Smooth muscle cell of the pulmonary artery (primary cell): ENCODE measurements at places on chromosomes 12 and 14. TPM values are rescaled to one million over a fixed set of nuclear protein-coding genes. Genes with fewer than 3 reads are reported as not detected.

PLEKHH1 gene
- 0.20 and 0.36 TPM in 2 replicates for total RNA-seq

NXPH4 gene
- 28.2 and 49.1 TPM in 2 replicates for total RNA-seq

GLT1D1 gene
- total RNA-seq: under 0.01 TPM in 1 of 2 replicates, not detected in the other

TMEM132C gene
- 0.07 TPM in 1 of 2 replicates, not detected in the other for total RNA-seq

TSPAN8 gene
- total RNA-seq: 9.8 and 108 TPM in 2 replicates

FICD gene
- 12.1 and 18.1 TPM in 2 replicates for total RNA-seq

LRP1 gene
- 1,272 and 1,561 TPM in 2 replicates for total RNA-seq

CLEC2B gene
- total RNA-seq: 2.3 and 4.8 TPM in 2 replicates

SALL2 gene
- 5.0 and 6.0 TPM in 2 replicates for total RNA-seq

KRT79 gene
- not detected in 2 replicates for total RNA-seq

CABP1 gene
- 1.6 and 21.4 TPM in 2 replicates for total RNA-seq

NRIP2 gene
- 0.07 TPM in 1 of 2 replicates, not detected in the other for total RNA-seq

VSX2 gene
- total RNA-seq: not detected in 2 replicates

DHH gene
- 0.07 and 0.13 TPM in 2 replicates for total RNA-seq

SPX gene
- 1.2 and 2.0 TPM in 2 replicates for total RNA-seq

SERPINA10 gene
- total RNA-seq: not detected in 2 replicates
